ENCODE measurements at places on chromosomes 7 and 10.

- peak; percentile 85 for DNase-seq
Measured at GRCh38 chr7:130721486-130722277, 12.3 kb downstream of the KLF14 start.

DNA sequence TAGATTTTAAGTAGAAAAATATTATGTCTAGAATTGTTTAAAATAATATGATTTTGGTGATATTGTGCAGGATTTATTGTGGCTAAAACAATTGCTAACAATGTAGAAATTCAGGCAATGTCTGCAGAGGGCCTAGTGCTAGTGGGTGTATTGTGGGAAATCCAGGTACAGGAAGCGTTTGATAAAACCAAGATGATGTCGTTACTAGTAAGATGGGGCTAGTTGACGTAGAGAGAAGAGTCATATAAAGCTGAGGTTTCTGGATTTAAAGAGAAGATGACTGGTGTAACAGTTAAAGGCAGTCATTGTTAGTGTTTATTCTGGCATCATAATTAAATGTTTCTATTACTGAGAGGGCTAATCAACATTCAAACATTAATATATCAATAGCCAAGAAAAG, 43.5 kb downstream of the ADK start:
- DNase-seq: no peak

DNA sequence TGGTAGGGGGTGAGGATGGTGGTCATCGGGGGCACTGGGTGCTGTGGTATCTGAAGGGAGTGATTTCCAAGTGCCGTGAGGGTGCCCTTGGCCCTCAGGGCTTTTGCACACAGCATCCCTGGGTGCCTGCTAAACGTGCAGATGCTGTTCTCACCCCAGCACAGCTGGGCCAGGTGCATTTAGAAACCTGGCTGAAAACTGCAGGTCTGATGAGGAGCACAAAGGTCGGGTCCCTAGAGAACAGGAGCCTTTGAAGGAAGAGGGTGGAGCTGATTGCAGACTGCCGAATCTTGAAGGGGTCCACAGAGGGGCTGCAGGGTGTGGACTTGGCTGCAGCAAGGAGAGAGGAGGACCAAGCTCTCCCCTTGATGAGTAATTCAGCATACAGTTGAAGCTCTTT, 32.0 kb downstream of the ZMIZ1 start:
- no peak for DNase-seq

DNA sequence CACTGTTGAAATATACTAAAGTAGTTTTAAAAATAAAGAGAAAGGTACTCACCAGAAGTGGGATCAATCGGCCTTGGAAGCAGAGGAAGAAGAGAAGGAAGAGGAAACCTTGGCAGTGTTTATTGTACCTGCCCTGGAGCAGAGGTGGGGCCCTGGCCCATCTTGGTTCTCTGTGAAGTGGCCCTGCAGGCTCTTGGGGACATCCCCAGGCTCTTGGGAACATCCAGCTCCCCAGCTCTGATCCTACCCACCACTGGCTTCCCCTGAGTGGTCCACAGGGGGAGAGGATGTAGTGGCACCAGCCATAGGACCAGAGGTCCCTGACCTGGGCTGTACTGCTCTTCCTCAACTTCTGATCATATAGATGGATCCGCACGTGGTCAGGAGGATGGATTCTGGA, 22.3 kb upstream of the RET start:
- DNase-seq: peak; percentile 3

DNA sequence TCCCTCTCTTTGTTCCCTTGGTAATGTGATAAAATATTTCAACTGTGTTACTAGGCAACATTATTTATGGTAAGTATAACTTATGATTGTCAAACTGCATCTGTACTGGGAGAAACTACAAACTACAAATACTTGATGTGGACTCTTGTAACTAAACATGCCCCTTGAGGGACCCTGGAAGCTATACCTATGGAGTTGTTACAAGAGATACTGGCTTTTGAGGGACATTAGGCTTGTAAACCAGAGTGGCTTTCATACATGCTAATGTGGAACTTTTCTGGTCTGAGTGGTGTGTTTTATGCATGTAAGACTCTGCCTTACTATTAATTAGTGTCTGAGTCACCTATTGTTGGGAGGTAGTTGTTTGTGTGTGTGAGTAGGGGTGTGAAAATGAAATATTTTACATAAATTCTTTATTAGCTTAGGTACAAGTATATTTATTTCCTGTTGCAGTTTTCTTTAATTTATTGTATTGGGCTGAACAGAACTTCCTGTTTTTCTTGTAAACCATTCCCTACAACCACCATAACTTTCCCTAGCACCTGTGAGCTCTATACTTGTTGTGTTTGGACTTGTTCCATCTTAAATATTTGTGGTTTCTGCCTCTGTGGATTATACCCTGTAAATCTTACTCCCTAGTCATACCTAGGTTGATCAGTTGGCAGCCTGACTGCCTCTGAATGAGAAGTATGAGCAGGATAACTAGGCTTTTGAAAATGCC, 49.8 kb downstream of the STK31 start:
- no peak for DNase-seq

DNA sequence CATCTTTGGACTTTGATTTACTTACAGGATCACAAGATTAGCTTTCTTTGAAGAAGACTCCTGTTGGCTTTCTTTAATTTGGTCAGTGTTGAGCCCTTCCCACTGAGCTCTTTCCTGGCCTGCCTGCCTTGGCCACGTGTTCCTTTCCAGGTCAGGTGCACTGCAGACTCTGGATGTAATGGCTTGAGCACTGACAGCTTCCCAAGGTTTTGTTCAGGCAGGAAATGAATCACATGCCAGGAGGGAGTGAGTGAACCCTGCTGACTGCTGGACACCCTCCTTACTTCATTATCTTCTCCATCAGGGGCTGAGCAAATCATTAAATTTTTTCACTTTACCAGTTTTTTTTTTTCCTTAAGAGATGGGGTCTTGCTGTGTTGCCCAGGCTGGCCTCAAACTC, 29.8 kb downstream of the SNX10 start:
- no peak for DNase-seq

DNA sequence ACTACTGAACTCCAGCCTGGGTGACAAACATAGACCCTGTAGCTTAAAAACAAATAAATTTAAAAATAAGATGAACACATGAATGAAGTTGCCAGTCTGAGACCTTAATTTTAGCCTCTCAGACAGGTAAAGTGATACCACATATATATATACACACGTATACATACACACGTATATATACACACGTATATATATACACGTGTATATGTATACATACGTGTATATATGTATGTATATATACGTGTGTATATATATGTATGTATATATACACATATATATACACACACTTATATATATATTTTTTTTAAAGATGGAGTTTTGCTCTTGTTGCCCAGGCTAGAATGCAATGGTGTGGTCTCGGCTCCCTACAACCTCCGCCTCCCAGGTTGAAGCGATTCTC, 62.7 kb downstream of the UBE2H start:
- DNase-seq: no peak

DNA sequence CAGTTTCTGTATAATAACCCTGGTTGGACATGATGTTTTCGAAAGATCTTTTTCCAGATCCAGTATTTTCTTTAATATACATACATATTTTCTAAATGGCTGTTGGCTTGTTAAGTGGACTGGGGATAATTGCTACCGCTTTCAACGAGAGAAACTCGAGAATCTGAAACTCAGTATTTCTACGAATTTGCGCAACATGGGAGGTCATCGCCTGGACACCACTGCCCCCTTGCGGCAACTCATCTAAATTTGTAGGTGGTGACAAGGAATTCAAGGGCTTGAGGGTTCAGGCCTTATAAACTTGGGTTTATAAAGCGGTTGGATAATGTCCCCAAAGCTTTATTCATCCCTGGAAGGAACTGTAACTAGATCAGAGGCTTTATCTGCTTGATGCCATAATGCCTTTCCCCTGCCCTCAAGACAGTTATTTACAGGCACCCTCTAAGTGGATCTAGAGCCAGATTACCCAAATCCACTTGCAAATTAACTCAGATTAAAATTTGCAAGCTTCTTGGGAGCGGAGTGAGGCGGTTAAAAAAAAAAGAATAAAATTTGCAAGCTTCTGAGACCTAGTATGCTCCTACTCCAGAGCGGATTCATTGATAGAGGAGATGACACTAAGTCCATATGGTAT, 21.3 kb upstream of the KCNK18 start:
- DNase-seq: peak; percentile 79

GRCh38 chr10:114395366-114396022, 8.8 kb downstream of the AFAP1L2 start:
- no peak for DNase-seq

GRCh38 chr7:44329081-44329480, 3.7 kb upstream of the CAMK2B start:
- DNase-seq: no peak

DNA sequence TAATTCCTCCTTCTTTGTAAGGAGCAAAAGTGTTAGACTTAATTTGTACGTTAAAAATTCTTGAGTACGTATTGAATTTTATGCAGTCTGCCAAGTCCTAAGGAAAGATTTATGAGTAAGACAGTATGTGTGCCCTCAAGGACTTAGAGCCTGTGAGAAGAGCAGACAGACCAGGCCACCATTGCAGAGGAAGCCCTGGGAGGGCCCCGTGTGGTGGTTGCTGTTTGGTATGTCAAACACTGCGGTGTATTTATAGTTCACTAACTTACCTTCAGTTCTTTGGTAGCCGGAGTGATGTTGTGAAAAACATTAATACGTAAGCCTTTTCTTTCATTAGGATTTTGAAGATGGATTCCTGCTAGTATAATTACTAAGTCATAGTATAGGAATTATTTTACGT, 82.9 kb downstream of the GALNT11 start:
- DNase-seq: no peak

GRCh38 chr10:58081353-58081752, 186.3 kb downstream of the IPMK start:
- no peak for DNase-seq

DNA sequence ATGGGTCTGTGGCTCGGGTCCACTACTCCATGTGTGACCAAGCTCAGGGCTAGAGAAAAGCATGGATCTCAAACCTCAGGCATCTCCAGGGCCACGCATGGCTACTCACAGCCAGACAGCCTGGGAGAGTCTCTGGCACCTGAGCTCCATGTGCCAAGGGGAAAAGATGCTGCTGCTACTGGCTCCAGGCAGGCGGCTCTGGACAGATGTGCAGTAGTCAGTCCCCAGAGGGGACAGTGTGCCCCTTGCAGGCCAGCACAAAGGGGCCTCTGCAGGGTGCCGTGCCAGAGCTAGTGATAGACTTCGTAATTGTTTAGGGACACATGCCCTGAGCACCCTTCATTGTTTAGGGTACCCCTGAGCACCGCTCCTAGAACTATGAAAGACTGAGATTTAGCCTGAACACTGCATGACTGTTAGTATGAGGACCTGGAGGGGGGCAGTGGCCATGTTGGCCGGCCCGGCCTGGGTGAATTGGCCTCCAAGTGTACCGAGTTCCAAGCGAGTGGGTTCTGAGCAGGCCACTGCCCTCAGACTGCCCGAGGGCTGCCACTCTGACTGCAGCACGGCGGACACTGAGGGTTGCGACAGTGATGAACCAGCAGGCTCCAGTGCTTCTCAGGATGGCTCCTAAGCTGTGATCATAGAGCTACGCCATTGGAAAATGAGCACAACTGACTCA, 80.7 kb downstream of the TCERG1L start:
- DNase-seq: no peak

- no peak for DNase-seq
Measured at GRCh38 chr7:2112261-2113198, 120.2 kb downstream of the MAD1L1 start.

DNA sequence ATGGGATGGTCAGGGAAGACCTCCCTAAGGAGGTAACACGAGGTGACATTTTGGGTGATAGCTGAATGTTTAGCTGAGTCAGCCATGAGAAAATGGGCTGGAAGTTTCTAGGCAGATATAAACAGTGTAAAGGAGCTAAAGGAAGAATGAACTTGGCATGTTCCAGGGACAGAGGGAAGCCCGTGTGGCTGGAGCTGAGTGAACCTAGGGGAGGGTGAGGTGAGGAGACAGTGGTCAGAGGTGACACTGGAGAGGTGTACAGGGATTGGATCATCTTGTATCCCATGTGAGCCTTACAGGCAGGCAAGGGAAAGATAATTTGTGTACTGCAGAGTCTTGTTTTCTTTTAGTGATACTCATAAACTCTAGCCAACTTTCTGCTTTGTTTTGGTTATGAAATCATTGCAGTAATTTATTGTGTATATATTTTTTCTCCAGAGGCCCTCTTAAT, 1.8 kb downstream of the STARD3NL start:
- no peak for DNase-seq

DNA sequence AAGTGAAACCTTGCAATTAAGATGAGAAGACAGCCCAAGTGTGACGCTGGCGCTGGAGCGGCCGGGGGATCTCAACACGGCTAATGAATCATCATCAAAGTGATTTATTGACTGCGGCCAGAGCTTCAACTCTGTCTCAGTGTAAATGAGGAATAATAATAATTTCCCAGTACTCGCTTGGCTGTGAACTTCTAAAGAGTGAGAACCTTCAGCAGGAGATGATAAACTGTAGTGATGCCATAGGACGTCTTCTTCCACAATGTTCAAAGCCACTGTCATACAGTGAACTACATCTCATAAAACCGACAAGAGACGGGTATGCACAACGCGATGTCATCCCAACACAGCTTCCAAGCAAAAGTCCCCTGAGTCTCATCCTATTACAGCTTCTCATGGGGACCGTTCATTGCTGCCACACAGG, 123.6 kb upstream of the NOBOX start:
- no peak for DNase-seq

- no peak for DNase-seq
Measured at GRCh38 chr7:113480537-113480936, 362.2 kb upstream of the SMIM30 start.

- DNase-seq: no peak
Measured at GRCh38 chr7:79293655-79294142, 159.8 kb downstream of the MAGI2 start.

- no peak for DNase-seq
Measured at GRCh38 chr7:38283107-38283506, 9.7 kb upstream of the TARP start.

- peak; percentile 62 for DNase-seq
Measured at GRCh38 chr7:47578579-47579270, 3.2 kb downstream of the TNS3 start.

DNA sequence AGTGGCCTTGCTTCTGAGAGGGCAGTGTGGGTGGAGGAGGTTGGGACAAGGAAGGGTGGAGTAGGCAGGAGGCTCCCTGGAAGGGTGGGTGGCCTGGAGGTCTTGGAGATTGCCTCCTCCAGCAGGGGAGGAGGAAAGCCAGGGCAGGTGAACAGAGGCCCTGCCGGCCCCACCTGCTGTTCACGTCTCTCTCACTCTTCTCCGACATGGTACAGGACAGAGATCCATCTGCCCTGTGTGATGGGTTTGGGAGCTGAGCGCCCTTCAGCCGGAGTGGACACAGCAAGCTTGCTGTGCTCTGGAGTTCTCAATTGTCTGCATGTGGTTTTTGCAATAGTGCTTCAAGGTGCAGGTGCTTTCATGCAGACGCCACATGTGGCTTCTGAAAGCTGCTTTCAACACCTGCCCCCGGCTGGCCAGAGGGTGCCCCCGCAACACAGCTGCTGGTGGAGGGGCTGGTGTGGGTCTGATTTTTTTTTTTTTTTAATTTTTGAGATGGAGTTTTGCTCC, 82.8 kb upstream of the GNA12 start:
- no peak for DNase-seq

DNA sequence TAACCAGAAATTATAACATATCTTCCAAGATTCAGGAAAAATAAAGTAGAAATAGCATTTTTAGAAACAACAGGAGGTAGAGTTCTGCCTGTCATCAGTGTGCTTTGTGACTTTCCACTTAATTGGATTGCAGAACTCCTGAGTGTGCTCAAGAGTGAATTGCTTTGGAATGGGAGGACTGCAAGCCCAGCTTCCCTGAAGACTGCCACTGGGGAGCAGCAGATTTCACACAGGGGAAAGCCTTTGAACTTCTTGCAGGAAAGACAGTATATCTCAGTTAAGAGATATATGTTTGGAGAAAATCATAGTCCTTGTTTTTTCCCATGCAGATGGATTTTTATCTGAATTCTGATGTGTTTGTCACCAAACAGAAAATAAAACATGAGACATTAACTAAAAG, 124.5 kb downstream of the TMEM168 start:
- DNase-seq: no peak

All from femur (tissue), 1 donor.